ENCODE measurements at places on chromosomes 11 and 22.

DNA sequence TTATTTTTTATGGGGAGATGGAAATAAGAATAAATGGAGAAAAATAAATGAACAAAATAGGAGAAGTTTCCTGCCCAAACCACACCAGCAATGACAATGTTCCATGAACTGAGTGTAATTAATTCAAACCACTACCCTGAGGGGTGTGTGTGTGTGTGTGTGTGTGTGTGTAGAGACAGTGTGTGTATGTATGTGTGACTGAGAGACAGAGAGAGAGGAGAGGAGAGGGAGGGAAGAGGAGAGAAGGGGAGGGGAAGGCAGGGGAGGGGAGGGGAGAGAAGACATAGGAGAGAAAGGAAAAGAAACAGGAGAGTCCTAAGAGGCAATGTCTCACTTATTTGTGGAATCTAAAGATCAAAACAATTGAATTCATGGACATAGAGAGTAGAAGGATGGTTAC, 65.0 kb upstream of the POU2AF1 start:
- DNase-seq: no peak

DNA sequence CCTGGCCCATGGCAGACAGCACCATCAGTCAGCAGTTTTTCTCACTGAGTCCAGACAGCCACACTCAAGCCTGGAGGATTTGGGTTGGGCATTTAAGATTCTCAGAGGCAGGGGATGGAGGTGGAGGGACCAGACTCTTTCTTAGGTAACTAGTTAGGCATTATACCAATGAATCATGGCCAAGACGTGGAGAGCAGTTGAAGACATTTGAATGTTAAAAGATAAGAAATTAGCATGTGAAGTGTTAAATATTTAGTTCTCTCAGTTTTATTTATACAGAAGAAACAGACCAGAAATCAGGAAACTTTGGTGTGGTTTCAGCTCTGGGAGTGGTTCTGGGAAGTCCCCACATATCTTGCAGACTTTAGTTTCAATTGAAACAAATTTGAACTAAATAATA, 9.9 kb downstream of the GTF2H1 start:
- no peak for DNase-seq

- DNase-seq: no peak
Measured at GRCh38 chr11:125301346-125301745, 136.8 kb downstream of the PKNOX2 start.

DNA sequence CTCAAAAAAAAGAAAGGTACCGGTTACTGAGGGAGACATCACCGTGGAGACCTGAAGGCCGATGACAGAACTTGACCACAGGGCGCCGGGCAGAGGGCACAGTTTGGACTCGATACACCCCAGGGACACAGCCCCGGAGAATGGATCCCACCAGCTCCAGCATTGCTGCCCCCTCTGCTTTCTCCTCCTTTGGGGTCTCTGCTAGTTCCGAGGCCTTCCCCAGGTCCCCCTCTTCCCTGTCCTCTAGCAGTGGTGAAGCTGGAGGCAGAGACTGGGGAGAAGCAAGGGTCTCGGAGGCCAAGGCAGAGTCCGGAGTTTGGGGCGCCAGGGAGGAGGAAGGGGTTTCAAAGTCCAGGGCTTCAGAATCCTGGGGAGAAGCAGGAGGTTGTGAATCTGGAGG, 4.8 kb upstream of the EEF1G start:
- no peak for DNase-seq

DNA sequence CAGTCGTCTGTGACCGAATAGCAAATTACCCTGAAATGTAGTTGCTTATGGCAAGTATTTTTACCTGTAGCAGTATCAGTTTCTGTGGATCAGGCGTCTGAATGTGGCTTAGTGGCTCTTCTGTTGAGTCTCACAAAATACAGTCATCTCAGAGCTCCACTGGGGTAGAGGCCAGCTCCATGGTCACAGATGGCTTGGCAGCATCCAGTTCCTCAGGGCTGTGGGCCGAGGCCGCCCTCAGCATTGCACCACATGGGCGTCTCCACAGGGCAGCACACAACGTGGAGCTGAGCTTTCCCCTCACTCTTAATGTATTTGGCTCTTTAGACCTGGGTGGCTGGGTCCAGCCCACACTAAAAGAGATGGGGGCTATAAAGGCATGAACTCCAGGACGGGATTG, 57.8 kb downstream of the SBF1 start:
- DNase-seq: no peak

- DNase-seq: no peak
Measured at GRCh38 chr11:118232659-118233058, 7.8 kb upstream of the JAML start.

- no peak for DNase-seq
Measured at GRCh38 chr11:101718402-101718801, 134.6 kb upstream of the TRPC6 start.

GRCh38 chr11:117313828-117314768, 2.0 kb downstream of the BACE1 start:
- DNase-seq: no peak

DNA sequence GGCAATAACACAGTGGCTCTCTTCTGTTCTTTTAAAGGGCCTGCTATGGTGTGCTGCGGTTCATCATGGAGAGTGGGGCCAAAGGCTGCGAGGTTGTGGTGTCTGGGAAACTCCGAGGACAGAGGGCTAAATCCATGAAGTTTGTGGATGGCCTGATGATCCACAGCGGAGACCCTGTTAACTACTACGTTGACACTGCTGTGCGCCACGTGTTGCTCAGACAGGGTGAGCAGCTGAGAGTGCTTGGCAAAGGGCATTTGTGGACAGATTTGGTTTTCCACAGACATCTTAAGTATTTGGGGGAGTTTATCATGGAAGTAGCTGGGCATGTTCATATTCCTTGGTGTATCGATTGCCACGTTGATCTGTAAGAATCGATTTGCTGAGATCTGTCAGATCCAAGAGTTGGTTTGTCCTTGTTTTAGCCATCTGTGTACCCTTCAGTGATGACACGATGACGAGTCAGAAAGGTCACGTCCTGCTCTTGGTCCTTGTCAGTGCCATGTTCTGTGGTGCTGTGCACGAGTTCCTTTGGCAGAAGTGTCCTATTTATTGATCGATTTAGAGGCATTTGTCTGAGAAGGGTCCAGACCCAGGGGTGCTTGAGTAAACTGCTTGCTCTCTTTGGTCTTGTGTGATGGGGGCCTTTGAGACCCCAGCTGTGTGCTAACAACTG, 4.8 kb downstream of the RPS3 start:
- no peak for DNase-seq

- DNase-seq: no peak
Measured at GRCh38 chr11:43486141-43486540, 127.4 kb downstream of the TTC17 start.

DNA sequence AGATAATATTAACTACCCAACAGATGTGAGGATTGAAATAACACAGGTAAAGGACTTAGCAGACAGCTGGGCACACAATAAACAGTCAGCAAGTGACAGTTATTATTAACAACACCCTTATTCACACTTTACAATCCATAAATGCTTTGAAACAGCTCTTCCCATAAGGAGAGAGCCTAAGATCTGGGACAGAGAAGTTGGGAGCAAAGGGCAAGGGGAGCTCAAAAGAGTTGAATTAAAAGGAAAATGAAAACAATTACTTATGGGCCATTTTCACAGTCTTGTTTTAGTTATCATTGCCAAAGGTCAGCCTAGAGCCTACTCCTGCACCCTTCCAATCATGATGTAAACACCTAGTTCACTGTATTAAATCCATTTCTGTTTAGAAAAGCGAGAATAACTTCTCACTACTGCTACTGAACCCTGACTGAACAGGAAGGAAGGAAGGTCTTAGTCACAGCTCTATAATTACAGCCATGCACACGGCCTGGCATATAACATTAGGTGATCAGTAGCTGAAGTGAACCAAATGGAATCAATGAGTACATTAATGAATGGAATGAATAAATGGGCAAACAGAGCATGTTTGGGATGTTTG, 111.3 kb downstream of the PLEKHA7 start:
- no peak for DNase-seq

- no peak for DNase-seq
Measured at GRCh38 chr22:22023581-22024137, 41.1 kb upstream of the TOP3B start.

GRCh38 chr22:50599816-50600455, 657 bp upstream of the MAPK8IP2 start:
- no peak for DNase-seq

DNA sequence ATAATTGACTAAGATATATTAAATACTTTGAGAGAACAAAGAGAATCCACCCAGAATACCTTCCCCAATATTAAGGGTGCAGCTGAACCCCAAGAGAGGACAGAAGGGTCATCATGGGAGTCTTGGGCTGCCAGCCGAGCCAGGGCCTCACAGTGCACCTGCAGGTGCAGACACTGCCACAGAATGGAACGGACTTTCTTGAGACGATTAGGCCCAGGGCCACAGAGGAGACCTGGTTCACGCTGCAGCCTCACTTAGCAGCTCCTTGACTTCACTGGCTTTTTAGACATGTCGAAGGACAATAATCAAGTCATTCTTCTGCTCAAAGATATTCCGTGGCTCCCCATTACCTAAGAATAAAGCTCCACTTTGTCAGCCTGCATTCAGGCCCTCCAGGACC, 100.6 kb downstream of the PHF21B start:
- no peak for DNase-seq

DNA sequence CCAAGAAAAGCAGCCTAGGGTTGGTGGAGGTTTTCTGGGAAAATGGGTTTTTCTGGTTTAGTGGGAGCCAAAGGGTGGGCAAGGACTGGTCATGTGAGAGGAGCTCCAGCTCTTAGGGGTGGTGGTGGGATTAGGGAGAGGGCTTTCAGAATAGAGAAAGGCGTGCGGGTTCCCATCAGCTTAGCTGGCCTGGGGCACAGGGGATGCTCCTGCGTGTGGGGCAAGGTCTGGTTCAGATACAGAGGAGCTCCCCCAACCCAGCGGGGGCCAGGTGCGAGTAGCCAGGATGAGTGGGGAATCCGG, 644 bp downstream of the TMEM134 start:
- no peak for DNase-seq

DNA sequence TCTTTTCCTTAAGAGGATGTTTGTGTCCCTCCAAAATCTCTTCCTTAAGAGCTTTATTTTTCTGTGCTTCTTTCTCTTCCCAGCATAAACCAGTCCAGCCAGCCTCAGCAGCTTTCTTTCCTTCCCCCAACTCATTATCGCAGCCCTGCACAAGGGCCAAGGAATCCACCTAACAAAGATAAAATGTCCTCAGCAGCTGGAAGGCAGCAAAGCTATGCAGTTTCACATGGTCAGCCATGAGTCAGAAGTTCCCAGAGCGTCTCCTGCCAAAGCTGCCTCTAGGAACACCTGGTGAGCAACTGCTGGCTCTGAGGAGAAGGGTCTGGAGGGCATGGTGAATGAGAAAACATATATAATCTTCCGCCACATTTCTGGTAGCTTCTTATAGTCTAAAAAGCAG, 45.3 kb upstream of the HMGXB4 start:
- no peak for DNase-seq

- no peak for DNase-seq
Measured at GRCh38 chr11:130145975-130146776, 13.4 kb upstream of the ST14 start.

DNA sequence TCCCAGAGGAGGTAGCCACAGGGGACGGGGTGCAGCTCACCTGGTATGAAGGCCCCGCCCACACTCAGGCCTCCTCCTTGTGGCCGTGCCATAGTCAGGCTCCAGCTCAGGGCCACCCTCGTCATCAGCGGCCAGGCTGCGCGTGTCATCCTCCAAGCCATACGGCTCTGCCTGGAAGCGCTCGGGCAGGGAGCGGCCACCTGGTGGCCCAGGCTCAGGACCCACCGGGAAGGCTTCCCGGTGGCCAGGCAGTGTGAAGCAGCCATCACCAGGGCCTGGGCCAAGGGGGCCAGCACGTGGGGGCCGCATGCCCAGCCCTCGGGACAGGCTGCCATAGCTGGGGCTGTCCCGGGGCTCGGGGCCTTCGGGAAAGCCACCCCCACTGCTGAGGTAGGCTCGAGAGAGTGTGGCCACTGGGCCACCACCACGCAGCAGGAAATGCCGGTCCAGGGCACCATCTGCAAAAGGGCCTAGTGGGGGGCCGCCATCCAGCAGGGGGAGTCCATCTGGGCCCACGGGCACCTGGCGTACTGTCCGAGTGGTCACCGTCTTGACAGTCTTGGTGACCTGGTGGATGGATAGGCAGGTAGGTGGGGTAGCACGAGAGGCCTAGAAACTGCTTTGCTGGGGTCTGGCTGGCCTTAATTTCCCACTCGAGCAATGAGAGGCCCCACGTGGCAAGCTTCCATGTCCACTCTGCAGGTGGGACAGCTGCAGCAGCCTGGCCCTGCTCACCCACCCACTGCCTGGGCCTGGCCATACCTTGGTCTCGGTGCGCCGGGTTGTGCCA, 35.3 kb downstream of the ARVCF start:
- DNase-seq: no peak

GRCh38 chr11:11569936-11570491, 51.8 kb downstream of the GALNT18 start:
- no peak for DNase-seq

GRCh38 chr11:2647953-2648352, 51.8 kb downstream of the KCNQ1OT1 start:
- no peak for DNase-seq

DNA sequence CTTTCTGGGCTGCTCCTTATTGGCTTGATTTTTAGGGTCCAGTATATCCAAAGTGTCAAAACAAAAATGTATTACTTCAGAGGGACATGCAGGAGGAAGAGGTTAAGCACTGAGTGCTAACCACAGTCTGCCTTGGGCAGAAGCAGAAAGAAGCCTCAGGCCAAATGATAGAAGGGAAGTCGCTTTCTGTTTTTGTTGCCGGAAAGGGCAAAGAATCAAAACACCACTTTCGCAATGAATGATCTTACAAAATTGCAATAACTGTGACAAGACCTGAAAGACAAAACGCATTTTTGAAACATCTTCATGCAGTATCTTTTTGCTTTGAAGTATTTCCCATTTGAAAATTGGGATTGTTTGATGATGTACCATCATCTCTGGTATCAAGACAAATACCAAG, 70.1 kb upstream of the PICALM start:
- DNase-seq: no peak

DNA sequence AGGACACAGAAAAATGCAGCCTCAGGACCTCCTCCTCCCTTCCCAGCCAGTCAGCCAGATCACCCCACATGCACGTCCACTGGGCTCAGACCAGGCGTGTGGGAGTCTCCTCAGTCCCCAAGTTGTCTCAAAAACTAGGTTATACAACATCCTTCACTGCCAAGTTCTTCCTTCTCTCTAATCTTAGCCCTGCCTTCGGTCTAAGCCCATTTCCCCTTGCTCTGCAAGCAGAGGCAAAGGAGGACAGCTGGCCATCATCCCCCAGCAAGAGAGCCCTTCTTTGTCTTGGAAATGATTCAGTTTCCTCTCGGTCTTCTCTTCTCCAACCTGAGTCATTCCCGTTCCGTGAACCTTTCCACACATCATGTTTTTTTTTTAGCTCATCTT, 14.0 kb upstream of the NRGN start:
- DNase-seq: no peak

GRCh38 chr22:23744001-23744400, 6.9 kb downstream of the ZNF70 start:
- no peak for DNase-seq

- no peak for DNase-seq
Measured at GRCh38 chr11:47724041-47724729, 9.0 kb upstream of the AGBL2 start.

GRCh38 chr22:27531782-27532530, 269.6 kb downstream of the MN1 start:
- no peak for DNase-seq

- no peak for DNase-seq
Measured at GRCh38 chr22:42933485-42934091, 76.5 kb upstream of the ARFGAP3 start.

- no peak for DNase-seq
Measured at GRCh38 chr11:118628432-118628831, 21.0 kb downstream of the PHLDB1 start.

Data from hypothalamus (tissue), 51 donors.